NCI-H226 (cell line): ENCODE measurements at places on chromosomes 5 and 9.

DNA sequence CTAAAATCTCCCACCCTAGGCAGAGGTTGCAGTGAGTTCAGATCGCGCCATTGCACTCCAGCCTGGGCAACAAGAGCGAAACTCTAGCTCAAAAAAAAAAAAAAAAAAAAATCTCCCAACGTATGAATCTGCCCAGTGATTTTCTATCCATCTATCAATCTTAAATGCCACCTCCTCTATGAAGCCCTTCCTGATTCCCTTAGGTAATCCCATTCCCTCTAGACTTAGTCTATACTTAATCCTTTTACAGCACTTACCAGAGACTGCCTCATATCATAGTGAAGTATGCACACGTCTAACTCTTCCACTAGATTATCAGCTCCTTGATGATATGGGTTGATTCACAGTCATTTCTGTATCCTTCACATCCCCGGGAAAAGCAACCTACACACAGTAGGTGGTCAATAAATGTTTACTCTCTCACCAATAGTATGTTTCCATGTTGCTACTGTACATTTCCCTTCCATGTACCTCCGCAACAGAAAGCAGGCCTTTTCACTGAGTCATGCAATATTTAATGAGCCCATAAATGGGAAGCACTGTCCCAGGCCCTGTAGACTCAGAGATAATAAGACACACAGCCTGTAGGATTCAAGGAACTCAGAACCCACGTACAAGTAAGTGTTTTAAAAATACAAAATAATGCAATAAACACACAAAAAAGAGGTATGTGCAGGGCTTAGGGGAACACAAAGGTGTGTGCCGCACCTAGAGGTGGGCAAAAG is 1.2 kb downstream of the DROSHA start:
- no peak for DNase-seq

DNA sequence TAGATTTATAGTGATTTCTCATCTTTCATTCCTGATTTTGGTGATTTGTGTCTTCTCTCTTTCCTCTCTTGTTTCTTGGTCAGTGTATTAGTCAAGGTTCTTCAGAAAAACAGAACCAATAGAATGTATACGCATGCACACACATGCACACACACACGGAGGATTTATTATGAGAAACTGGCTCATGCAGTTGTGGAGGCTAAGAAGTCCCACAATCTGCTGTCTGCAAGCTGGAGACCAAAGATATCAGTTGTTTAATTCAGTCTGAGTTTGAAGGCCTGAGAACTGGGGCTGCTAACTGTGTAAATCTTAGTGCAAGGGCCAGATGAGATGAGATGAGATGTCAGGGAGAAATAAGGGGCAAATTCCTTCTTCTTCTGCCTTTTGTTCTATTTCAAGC is 5.7 kb upstream of the RPS23 start:
- DNase-seq = no peak

GRCh38 chr5:133863857-133864585 is 104.4 kb downstream of the C5orf15 start:
- DNase-seq = no peak

DNA sequence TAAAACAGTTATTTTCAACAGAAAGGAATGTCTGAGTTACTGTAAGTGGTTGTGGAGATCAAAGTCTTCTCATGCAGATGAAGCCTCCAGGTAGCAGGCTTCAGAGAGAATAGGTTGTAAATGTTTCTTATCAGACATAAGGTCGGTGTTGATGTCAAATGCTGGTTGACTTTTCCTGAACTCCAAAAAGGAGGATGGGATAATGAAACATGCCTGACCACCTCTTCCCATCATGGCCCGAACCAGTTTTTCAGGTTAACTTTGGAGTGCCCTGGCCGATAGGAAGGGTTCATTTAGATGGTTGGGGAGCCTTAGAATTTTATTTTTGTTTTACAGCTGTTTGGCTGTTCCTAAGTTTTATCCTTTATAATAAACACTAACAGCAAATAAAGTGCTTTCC is 478.4 kb downstream of the ACTL7B start:
- DNase-seq = no peak

GRCh38 chr5:150035139-150035895 is 34.8 kb downstream of the HMGXB3 start:
- DNase-seq = no peak

DNA sequence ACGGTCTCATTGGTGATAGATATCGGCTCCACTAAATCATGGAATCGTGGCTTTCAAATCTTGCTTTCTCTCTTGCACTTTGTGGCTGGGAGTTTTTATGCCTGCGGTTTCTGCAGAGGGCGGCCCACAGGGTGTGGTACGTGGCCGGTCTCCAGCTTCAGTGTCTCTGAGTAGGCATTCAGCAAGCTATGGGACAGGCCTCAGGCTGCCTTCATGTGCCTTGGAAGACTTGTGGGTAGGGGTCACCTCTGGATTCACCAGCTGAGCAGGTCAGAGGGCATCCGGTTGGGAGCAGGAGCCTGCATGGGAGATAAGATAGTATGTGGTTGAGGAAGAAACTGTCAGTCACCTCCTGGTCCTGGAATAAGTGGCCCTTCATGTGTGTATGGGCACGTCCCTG is 47.7 kb downstream of the AMBP start:
- DNase-seq = no peak

DNA sequence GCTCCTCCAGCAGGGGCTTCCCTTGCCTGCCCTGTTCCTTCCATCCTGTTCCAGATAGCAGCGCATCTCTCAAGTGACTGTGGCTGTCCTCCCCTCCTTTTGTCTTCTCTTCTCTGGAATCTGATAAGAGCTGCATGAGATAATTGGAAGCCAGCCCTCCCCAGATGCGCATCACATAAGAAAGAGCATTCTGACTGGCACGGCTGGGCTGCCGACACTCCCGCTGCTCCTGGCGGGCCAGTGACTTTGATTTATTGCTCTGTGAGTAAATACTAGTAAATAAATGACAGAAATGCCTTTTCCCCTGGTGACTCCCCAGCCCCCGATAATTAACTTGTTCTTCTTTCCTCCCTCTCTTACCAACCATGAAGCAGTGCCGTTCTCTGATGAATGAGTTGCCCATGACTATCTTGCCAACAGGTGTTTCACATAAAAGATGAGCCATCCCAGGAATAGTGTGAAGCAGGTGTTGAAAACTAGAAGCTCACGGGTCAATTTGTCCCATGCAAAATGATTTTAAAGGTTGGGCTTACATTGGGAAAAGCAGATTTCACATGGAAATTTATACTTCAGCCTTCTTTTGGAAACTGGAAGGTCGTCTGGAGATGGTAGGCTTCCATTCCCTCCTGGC is 212.3 kb downstream of the ERCC6L2 start:
- no peak for DNase-seq

DNA sequence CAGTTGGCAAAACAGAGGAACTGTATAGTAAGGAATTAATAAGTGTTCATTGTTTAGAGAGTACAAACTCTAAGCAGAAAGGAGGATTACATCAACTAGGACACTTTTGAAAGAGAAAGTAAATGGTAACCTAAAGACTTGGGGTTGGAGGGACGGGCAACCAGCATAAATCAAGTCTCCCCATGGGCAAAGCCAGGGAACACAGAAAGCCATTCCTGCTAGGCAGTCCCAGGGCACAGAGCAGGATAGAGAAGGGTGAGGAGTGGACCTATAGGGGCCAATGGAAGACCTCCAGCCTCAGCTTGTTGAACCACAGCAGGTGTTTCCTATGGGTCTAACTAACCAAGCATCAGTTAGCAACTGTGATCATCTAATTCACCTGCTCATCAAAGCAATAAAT is 9.2 kb upstream of the ERAP1 start:
- no peak for DNase-seq
